ENCODE measurements at places on chromosomes 6 and 20.

DNA sequence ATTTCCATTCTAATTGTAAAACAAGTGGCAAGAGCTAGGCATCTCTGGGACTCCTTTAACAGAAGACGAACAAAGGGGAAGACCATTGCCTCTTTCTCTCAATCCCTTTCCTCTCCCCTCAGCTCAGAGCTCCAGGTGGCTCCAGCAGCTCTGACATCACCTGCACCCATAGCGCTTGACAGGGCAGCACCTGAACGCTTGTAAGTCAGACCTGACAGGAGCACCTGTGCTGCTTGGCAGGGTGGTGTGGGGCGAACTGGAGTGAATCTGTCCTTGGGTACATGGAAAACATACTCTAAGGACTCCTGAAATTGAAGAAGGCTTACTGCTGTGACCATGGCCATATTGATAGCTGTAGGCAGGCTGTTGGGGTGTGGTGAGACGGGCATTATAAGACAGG lies 409.5 kb upstream of the AGPAT4 start:
- DNase-seq, result no peak

- no peak for DNase-seq
Observed at GRCh38 chr6:98566126-98566525, 268.2 kb upstream of the POU3F2 start.

DNA sequence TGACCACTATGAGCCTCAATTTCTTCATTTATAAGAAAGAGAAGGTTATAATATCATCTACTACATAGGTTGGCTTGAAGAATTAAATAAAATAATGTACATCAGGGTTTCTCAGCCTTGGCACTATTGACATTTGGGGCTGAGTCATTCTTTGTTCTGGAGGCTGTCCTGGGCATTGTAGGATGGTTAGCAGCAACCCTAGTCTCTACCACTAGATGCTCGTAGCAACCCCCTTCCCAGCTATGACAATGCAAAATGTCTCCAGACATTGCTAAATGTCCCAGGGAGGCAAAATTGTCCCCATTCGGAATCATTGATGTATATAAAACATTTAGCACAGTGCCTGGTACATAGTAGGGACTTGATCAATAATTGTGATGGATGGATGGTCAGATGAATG lies 152.1 kb downstream of the KHDC1L start:
- no peak for DNase-seq

- DNase-seq, result no peak
Observed at GRCh38 chr6:53915026-53915691, 120.4 kb downstream of the LRRC1 start.

GRCh38 chr20:50983321-50983720 lies 24.7 kb downstream of the MOCS3 start:
- no peak for DNase-seq

DNA sequence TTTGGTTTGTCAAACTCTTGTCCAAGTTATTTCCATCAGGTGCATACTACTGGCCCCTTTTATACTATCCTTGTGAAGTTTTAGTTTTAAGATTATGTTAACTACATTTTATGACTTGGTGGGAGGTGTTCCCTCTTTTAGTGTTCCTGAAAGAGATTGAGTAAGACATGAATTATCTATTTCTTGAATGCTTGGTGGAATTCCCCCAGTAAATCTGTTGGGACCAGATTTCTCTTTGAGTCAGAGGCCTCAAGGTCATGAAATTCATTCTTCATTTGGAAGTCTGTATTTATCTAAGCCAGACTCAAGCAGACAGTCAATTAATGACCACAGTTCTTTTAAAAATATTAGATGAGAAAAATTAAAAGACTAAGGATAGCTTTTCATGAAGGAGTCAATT lies 81.3 kb downstream of the MOXD1 start:
- DNase-seq, result no peak

DNA sequence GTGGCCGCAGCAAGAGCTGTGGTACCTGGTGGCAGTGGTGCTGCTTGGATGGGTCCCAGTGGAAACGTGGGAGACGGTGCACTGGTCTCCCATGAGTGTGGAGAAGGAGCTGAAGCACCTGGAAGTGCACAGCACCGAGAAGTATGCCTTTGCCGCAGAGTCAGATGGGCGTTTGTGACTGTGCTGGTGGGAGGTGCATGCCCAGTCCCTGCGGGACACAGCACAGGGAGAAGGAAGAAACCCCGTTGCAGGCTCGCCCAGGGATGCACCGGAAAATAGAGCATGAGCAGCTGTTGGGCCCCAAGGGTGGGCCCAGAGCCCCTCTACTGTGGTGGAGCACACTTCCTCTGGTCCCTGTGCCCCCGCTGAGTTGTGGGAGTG lies 19.3 kb upstream of the RGS17 start:
- DNase-seq, result no peak

DNA sequence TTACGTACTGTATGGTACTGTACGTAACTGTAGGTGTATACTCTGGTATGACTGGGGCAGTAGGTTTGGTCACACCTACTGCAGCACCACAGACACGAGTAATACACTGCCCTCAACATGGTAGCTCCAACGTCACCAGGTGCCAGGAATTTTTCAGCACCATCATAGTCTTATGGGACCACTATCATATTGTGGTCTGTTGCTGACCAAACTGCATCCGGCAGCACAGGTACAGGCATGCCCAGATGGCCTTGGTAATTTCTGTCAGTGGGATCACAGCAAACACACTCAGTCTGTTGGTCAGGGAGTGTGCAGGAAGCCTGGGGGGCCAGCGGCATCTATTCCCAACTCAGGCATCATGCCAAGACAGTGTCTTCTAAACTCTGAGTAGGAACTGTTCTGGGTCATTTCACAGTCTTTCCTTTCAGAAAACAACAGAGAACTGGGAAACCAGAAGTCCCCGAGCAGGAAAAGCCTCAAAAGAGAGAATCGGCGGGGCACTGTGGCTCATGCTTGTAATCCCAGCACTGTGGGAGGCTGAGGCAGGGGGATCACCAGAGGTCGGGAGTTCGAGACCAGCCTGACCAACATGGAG lies 5.8 kb downstream of the YTHDF1 start:
- no peak for DNase-seq

GRCh38 chr6:54916858-54917257 lies 70.3 kb downstream of the FAM83B start:
- no peak for DNase-seq
